Stimulated activated CD4-positive, alpha-beta T cell treated with anti-CD3 and anti-CD28 coated beads, TNF-alpha, amount 100 ng/mL, for 4 hours (primary cell): ENCODE measurements at places on chromosomes 1 and 21.

GRCh38 chr1:210233495-210234328 is 1.1 kb downstream of the SERTAD4 start:
- DNase-seq: no peak

GRCh38 chr1:219372916-219373615 is 199.4 kb downstream of the LYPLAL1 start:
- no peak for DNase-seq

- no peak for DNase-seq
These were observed 19.8 kb upstream of the SARS1 start for GRCh38 chr1:109193653-109194590.

DNA sequence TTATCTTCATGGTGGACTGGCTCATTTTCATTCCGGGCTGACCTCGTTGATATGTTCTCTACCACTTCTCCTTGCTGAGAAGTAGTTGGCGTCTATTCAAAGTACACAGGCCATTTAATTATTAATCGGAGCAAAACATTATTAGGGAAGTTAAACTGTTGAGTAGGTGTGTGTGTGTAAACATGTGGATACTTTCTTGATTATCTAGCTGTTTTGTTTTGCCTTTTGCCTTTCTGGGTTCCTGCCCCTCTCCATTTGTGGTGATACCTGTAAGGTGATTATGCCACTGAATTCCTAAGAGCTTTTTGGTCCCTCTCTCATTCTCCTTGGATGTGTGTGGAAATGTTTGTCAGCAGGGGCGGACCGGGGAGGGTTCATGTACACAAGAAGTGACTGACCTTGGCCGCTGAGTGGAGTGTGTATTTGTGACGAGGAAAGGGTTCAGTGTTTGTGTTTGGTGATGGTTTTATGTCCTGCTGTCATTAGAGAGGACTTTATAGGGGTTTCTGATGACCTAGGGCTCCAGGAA is 56.6 kb upstream of the PPP2R5A start:
- DNase-seq: no peak

DNA sequence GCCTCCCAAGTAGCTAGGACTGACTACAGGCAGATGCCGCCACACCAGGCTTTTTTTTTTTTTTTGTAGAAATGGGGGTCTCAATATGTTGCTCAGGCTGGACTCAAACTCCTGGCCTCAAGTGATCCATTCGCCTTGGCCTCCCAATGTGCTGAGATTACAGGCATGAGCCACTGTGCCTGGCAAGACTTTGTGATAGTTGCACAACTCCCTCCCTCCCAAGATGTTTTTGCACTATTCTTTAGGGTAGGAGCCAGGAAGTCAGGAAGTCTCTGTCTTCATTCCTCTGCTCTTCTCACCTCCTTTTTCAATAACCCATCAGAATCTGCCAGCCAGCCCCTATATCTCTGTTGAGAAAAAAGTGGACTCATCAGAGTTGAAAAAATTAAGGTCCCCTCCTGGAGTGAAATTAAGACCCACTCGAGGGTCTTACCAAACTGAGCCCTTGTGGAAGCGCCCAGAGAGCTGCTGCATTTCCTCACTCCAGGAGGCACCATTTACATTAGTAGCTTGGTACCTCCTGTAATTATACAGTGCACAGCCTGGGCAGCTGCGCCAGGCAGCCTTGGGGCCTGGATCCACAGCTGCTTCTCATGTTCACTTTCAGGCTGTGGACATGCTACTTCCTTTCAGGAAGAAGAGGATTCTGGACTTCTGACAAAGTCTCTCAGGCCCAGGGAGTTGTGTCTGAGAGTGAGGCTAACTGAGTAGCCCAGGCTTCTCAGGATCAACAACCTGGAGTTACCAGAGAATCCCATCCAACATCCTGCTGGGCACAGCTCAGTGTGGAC is 24.0 kb downstream of the TCEA3 start:
- DNase-seq: no peak

- no peak for DNase-seq
These were observed 40.8 kb downstream of the SSBP3 start for GRCh38 chr1:54365398-54365797.

DNA sequence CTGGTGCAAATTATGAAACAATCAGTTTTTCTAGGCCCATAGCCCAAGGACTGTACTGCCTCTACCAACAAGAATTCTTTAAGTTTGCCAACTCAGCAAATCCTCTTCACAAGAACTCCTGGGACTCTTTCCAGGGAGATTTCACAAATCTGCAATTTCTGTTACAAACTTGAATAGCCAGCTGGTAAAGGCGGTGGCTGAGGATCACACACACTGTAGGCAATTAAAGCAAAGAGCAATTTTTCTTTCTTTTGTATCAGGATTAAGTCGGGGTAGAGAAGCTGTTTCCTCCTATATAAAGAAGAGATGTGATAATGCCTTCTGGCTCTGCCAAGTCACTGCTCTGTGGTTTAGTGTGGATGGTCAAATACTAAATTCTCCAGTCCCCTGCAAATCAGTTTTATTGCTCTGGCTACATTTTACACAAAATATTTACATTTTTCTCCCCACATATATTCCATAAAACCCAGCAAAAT is 1.7 kb downstream of the ALDH9A1 start:
- no peak for DNase-seq

DNA sequence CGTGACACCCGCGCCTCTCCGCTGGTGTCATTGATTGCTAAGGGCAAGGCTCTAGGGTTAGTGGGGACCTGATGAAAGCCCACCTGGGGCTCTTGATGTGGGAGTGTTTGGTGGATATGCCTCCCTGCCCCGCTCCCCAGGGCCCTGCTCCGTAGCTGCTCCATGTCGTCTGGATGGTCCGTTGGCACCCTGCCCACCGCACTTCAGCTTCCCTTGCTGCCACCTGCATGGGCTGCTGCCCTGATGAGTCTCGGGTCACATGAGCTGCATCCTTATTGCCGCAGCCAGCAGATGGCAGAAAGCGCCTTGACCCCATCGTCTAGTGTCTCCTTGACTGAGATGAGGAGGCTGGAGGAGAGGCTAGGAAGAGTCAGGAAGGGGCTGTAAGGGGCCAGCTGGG is 439.4 kb downstream of the CAMTA1 start:
- no peak for DNase-seq

GRCh38 chr1:63248216-63248615 is 74.2 kb upstream of the FOXD3 start:
- no peak for DNase-seq

GRCh38 chr1:115237507-115237906 is 100.5 kb downstream of the NGF start:
- no peak for DNase-seq

DNA sequence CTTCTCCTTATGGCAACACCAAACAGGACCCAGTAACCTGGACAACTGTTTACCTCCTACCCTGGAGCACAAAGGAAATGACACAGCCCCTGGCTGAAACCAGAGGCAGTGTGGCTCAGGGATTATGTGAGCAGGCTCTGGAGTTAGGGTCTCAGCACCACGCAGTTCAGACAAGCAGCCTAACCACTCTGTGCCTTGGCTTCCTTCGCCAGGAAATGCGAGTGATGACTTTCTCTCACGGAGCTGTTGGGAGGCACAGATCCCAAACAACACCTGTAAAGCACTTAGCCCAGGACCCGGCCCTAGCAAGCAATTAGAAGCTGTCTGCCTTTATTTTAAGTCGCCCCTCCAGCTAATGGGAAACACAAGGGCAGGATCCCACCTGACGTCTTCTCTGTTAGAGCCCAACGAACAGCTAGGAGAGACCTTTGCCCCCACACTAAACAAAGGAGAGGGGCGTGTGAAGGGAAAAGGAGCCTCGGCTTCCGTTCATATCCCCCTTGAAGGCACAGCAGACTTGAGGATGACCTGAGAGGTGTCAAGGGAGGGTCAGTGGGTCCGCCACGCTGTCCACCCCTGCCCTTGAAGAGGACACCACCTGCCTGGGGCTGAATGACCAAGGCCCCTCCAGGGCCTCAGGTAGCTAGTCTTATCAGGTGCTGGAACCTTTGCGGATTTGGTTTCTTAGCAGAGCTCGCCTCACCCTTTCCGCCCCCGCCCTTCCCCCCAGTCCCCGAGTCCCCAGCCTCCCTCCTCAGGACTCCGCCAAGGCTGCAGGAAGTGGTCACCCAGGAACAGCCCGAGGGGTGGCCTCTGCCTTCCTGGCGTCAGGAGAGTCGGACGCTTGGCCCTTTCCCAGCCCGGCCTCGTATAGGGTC is 860 bp downstream of the TMEM63A start:
- no peak for DNase-seq

- DNase-seq: no peak
These were observed 98.4 kb upstream of the USP25 start for GRCh38 chr21:15631342-15631741.
